Epithelial cell of proximal tubule (primary cell): ENCODE measurements at places on chromosomes 6 and 20.

DNA sequence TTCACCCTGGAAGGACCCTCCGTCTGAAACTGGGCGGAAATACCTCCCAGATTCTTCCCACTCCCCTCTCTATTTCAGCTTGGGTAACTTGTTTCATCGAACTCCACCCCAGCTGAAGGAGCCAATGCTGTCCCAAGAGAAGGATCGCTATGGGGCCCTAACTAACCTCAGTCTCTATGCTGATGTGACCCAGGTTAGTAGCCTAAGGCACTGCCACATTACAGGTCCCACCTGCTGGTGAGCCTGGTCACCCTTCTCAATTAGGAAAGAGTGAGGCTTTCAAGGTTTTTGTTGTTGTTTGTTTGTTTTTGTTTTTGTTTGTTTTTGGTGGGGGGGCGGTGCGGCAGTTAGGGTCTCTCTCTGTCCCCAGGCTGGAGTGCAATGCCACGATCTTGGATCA, 168.4 kb downstream of the OR2B2 start:
- DNase-seq = no peak

DNA sequence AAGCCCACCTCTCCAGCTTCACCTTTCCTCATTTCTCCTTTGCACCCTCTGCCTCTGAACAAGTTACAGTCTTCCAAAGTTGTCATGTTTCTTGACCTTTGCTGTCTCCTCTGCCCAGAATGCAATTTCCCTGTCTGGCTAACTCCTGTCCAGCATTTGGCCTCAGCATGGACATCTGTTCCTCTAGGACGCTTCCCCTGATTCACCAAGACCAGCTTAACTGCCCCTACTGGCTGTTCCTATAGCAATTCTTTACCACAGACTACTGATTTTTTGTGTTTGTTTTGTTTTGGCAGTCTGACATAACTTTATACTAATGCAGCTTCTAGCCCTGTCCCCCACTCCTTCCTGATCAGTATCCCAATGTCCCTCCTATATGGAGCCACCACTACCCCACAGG, 13.4 kb downstream of the GNL1 start:
- DNase-seq = no peak

DNA sequence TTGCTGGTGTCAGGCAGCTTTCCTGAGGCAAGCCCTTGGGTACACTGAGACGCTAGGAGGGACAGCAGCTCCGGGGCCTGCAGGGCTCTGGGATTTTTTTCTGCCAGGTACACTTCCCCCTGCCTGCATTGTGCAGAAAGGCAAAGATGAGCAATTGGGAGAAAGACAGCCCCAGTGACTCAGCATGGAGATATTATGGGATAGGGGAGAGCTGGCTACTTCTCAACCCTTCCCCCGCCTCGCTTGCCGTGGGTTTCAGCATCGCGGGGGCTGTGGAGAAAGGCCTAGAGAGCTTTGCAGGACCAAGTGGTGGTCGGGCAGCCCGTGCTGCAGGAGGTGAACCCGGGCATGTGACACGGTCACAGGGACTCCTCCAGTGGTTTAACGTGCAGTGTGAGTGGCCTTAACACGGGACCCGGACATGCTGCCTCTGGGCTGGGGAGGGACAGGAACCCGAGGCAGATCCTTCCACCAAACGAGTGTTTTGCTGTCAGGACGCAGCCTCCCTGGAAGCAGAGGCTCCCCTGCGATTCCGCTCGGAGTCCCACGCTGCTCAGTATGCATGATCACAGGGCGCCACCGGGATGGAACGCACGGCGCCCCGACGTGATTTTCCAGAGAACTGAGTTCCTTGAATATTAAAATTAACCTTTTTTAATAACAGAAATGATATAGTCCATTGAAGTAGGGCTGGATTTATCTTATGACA, 139.9 kb downstream of the CDH4 start:
- DNase-seq = no peak

GRCh38 chr6:139290787-139291311, 949 bp downstream of the TXLNB start:
- no peak for DNase-seq

DNA sequence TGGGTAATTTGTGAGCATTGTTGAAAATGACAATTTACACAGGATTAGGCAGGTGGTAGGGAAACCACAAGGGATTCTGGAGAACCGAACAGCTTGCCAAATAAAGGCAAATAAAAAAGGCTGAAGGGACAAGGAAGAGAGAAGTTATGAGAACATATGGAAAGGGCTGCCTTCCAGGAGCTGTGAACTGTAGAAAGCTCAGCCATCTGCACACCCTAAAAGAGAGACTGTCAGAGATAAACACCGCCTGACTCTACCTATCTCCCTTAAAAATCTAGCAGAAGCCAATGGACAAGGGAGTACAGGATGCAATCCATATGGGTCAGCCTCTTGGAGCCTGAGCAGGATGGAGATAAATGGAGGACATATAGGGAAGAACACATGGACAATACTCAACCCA, 12.7 kb upstream of the SLC17A1 start:
- no peak for DNase-seq

GRCh38 chr6:90397929-90398674, 101.5 kb upstream of the BACH2 start:
- no peak for DNase-seq

DNA sequence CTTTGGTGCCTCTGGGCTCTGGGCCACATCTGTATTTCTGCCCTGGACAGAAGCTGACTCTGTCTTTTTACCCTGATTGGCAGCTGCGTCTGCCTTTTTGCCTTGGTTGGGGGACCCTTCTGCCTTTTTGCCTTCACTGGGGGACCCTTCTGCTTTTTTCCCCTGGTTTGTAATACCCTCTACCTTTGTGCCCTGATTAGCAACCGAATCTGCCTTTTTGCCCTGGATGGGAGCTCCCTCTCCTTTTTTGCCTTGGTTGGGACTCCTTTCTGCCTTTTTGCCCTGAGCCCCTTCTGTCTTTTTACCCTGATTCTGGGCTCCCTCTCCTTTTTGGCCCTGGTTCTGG, 23.4 kb downstream of the RRBP1 start:
- no peak for DNase-seq

GRCh38 chr6:5247201-5247600, 13.5 kb downstream of the LYRM4 start:
- no peak for DNase-seq

GRCh38 chr6:89186762-89187161, 30.4 kb downstream of the GABRR1 start:
- no peak for DNase-seq

GRCh38 chr20:30168025-30168799, 1089.3 kb upstream of the DEFB115 start:
- no peak for DNase-seq

- DNase-seq = no peak
Observed at GRCh38 chr6:39642270-39642669, 82.9 kb downstream of the KIF6 start.

- no peak for DNase-seq
Observed at GRCh38 chr20:59314997-59315396, 14.6 kb downstream of the EDN3 start.
